ENCODE measurements at places on chromosomes 2 and 18. TPM values are rescaled to one million over a fixed set of nuclear protein-coding genes. Genes with fewer than 3 reads are reported as not detected.

GRCh38 chr2:15983496-15983895, 43.1 kb downstream of the MYCN start:
- DNase-seq, result no peak

GRCh38 chr18:38747153-38747552, 1181.6 kb upstream of the CELF4 start:
- DNase-seq, result no peak

DNA sequence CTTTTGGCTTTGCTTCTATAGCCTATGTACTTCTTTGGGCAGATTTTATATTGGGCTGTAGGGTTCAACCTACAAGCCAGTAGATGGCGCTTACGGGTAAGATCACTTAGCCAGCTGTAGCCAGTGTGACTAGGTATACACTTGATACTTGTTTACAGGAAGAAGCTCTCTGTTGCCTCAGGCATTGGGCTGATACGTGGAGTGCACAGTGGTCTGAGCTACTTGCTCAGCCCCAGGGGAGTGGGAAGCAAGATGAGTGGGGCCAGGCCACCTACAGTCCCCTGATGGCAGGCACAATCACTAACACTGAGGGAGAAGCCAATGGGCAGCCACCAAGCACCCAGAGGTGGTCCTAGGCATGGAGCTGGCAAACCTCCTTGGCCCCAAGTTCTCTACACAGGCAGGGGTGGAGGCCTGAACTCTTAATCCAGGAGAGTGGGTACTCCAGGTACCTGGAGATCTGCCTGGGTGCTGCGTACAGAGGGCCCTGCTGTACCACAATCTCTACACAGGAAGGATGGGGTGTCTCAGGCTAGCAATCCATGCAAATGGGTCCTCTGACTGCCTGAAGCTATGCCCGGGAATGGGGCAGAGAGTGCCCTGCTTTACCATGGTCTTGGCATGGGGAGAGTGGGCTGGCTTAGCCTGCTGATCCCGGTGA, 122.2 kb downstream of the NCOA1 start:
- DNase-seq, result peak; percentile 25

- DNase-seq, result no peak
Observed at GRCh38 chr2:232655392-232655791, 22.0 kb downstream of the EFHD1 start.

DNA sequence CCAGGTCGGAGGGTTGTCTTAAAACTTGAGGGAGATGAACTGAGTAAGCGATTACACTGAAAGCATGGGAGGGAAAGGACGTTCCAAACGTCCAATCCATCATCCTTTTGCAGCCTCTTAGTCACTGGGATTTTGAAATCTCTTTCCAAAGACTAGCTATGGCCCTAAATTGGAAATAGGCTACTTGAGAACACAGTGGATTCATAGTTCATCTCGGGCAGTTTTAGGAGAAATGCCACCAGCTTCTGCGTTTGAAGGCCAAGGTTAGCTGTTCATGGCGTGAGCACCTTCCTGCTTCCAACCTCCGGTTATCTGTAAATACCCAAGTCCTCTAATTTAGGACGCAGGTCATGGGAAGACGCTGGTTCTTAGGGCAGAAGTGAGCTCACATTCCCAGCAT, 821 bp upstream of the EML6 start:
- no peak for DNase-seq

GRCh38 chr2:100865816-100866460, 46.0 kb downstream of the NPAS2 start:
- no peak for DNase-seq

- no peak for DNase-seq
Observed at GRCh38 chr2:75870133-75870532, 159.4 kb upstream of the GCFC2 start.

- no peak for DNase-seq
Observed at GRCh38 chr2:1556776-1557466, 143.7 kb downstream of the TPO start.

- no peak for DNase-seq
Observed at GRCh38 chr2:121833358-121833723, 77.9 kb downstream of the TSN start.

- no peak for DNase-seq
Observed at GRCh38 chr18:67280486-67281242, 235.9 kb downstream of the DSEL start.

DNA sequence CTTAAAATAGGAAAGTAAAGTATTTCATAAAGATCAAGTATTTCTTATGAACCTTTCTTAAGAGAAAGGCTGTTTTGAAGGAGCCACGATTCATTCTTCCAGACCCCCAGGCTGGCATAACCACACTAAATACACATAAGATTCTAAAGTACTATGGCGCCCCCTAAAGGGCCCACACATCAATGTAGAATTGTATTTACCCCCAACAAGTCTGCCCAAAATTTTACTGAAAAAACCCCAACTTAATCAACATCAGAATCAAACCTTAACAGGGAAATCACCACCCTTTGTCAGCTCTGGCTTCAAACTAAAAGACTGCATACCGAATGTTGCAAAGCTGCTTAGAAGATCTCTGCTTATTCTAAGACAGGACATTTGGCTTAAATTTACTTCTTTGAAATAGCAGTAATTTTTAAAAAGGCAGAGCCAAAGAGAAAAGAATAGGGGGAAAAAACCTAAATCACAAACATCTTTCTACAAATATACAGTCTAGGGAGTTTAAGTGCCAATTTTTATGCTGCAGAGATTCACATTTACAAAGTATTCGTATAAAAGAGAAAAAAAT, 20.4 kb upstream of the BCL2 start:
- peak; percentile 65 for DNase-seq

- DNase-seq, result no peak
Observed at GRCh38 chr2:191846515-191847476, at the start of gene CAVIN2. CAVIN2 (minus strand) TSS chr2:191847088; CDS start chr2:191846925, 163 bp downstream.

- DNase-seq, result peak; percentile 16
Observed at GRCh38 chr18:55477499-55477859, 110.5 kb downstream of the TCF4 start.

DNA sequence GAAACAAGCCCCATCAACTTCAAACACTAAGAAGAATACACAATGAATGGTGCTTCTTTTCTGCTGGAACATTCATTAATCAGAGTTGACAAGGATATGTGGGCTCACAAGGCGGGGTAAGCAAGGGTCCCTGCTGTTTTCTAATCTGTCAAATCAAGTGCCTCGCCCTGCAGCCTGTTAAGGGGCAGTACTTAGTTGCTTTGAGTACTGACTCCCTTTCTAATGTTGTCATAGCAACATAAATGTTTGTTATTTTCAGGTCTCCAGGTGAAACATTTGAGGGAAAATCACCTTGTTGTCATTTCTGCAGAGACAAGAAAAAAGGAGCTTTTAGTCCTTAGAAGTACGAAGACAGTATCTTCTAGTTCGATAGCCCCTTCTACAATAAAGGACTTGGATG, 284.7 kb upstream of the PKDCC start:
- DNase-seq, result no peak

The TNS1 gene
- 0.40 TPM for total RNA-seq

The ANKRD44 gene
- 87.8 TPM for total RNA-seq

The ARHGEF33 gene
- not detected for total RNA-seq

The BCL2 gene
- total RNA-seq, result 49.6 TPM

The KLHL30 gene
- total RNA-seq, result not detected

The AP1S3 gene
- 12.8 TPM for total RNA-seq
